Activated T-helper 1 cell treated with Interleukin-2 at 50 U/mL for 16 hours (primary cell): ENCODE measurements at places on chromosomes 3 and 15.

- no peak for DNase-seq
Observed at GRCh38 chr3:101219842-101220560, 100.4 kb downstream of the IMPG2 start.

DNA sequence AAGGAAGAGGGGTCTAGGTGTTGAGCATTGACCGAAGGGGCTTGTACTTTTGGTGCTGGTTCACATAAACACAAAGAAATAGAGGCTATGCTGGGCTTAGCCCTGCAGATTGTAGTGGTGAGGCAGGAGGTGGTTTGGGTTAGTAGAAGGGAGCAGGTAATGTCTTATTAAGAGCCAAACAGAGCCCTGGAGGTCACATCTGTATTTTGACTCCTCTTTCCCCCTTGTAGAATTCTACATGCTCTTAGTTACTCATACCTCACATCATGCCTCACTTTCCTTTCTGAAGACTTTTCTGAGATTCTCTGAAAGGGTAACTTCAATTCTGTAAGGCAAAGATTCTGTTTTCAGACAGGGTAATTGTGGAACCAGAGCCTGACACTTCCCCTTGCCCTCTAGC lies 16.1 kb upstream of the ZNF80 start:
- no peak for DNase-seq

- no peak for DNase-seq
Observed at GRCh38 chr3:118987477-118987876, 47.2 kb downstream of the IGSF11 start.

DNA sequence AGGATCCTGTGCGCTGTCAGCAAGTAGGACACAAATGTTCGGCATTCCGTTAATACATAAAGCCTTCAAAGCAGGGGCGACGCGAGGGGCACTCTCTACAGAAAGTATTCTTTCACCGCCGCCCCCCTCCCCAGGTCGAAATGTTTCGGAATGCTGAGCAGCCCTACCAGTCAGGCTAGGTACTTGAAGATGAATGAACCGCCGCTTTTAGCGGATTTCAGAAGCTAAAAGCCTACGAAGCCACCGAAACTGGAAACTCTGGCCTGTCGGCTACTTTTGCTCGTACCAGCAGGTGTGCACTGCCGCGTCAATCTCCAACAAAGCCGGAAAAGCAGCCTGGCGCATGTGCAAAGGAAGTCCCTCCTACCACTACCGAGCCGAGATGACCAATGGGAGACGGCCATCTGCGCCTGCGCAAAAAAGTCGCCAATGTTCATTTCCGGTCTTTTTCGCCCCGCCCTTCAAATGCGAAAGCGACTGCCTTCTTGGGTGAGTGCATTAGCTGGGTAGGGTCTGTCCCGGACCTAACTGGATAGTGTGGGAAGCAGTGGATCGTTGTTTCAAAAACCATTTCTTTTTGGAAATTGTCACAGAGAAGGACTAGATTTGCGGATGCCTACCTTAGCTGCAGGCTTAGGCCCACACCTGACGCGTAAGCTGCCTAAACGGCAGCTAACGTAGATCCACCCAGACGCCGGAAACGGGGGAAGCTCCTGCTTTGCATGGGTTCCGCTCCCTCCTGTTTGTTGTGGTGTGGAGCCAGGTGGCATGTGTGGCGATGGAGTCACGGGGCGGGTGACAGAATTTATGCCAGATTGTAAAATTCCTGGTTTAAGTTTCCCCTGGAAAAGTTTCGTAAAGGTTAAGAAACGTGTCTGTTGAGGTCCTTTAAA lies at the start of gene WDR5B:
Gene WDR5B, minus strand, starts transcription at position 301 of the 893 bp plus-strand sequence. CDS start 534 bp downstream, outside the sequence.
- DNase-seq, result peak; percentile 96

- no peak for DNase-seq
Observed at GRCh38 chr3:59774634-59775033, 724.8 kb upstream of the CFAP20DC start.

DNA sequence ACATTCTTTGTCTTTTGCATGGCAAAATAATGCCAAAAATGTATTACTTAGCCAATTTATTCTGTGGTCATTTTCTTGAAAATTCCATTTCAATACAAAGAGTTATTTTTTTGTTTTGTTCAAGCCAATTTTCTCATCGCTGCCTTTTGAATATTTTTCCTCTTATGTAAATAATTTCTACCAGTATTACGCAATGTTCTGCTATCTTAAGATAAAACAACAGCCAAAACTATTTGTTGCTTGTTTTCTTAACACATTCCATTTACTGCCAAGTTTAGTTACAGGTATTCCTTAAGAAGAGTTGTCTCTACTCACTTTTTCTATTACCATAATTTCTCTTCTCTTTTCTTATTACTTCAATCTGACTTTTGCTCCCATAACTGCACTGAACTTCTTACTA lies 163.1 kb downstream of the ROBO1 start:
- no peak for DNase-seq

DNA sequence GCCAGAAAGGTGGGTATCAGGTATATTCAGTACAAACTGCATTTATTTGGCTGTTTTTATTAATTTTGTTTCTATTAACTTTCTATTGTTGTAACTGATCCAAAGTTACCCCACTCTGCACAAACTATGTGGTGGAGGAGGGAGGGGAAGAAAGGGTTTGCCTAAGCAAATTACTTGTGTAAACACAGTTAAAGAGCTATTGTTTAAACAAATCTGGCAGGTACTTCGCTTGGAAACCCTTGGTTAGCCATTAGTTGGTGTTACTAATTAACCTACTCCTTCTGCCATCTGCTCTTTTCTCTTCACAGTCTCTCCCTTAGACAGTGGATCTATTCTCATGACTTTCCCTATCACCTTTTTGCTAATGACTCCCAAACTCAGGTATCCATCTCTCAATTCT lies 328.4 kb upstream of the NECTIN3 start:
- no peak for DNase-seq

DNA sequence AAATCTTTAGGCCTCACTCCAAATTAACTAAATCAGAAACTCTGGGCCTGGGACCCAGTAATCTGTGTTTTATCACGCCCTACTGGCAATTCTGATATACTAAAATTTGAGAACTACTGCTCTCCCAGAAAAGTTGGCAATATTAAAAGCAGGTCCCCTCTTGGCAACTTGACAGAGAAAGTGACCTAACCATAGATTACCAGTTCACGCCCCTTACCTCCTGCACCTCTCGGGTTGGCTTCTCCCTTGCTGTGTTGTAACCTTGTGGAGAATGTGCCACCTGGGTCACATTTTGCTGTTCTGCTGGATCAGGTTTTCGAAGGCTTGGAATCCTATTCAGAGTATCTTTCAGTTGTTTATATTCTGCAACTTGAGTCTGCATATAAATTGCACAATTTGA lies 59.1 kb downstream of the GOLIM4 start:
- no peak for DNase-seq

GRCh38 chr3:22431334-22431733 lies 680.3 kb upstream of the ZNF385D start:
- DNase-seq, result no peak

- no peak for DNase-seq
Observed at GRCh38 chr3:107970993-107971580, 119.7 kb downstream of the CD47 start.

DNA sequence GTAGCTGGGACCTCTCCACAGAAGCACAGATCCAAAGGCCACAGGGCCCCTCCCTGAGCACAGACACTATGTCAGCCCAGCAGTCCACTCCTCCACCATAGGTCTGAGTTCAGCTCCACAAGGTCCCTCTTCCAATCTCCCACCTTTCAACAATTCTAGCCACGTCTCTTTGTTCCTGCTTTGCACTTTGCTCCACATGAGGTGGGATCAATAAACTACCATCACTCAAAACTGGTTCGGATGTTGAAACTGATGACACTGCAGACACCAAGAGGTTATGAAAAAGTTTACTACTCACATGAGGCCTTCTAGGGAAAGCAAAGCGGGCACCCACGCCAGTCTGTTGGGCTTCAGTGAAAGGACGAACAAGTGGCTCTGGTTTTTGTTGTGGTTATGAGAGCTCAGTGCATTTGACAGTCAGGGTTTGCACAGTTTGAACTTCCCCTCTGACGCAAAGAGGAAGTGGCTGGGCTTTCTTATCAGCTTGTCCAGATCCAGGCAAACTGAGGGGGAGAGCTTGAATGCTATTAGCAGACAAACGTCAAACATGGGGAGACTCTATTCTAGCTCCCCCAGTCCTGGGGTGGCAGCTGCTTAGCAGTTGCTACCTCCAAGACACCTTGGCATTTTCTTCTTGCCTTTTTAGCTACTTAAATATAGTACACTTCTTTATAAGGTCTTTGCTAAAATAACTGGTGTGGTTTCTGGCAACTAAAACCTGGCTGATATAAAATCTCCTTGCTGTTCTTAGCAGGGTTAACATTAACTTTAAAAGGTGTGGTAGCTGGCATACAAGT lies 37.8 kb downstream of the ZNF445 start:
- DNase-seq, result peak; percentile 7
